ENCODE measurements at places on chromosomes 12 and 14. TPM values are rescaled to one million over a fixed set of nuclear protein-coding genes. Genes with fewer than 3 reads are reported as not detected.

GPR135 gene
- 5.0 TPM for total RNA-seq

DNA sequence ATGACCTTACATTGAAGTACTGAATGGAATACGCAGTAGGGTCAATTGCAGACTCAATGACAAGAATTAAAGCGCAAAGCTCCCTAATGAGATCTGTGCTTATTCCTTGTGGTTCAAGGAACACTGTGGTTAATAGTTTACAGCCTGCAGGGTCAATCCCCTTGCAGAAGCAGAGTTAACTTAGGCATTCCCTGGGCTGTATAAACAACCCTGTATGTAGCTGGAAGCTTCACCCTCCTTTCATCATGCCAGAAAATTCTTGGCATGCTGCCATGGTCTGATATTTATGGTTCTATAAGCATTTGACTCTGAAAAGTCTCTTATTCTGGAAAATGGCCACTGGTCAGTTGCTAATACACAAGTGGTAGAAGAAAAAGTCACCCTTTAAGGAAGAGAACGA is 227.7 kb downstream of the NOVA1 start:
- DNase-seq: no peak

DNA sequence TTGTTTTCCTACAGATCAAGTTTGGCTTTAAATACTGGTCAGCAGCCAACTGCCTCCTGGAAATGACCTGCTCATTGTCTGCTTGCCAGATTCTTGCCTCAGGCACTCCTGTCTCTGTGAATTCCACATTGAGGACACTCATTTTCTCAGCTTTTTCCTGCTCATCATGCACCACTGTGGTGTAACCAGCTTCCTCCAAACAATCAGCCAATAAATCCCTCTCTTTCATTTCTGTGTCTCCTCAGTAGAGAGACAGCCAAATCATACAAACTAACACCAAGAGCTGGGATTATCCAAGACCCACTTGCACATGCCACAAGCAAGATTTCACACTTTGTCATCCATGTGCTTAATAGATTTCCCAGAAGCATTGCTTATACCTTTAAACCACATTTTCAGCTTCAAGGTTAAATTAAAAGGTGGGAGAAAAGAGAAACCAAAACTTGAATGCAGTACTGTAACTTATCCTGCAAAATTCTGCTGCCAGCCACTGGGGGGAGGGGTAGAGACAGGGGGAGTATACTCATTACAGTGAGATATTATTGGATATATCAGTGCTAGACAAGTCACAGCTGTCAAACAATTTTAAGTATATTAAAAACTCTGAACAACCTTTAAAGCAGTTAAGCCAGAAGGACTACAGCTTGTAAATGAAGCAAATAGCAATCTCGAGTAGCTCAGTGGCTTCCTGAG is 105.0 kb downstream of the PPP2R5E start:
- peak; percentile 77 for DNase-seq

- no peak for DNase-seq
Observed at GRCh38 chr12:92503029-92503931, 199.5 kb upstream of the PLEKHG7 start.

DNA sequence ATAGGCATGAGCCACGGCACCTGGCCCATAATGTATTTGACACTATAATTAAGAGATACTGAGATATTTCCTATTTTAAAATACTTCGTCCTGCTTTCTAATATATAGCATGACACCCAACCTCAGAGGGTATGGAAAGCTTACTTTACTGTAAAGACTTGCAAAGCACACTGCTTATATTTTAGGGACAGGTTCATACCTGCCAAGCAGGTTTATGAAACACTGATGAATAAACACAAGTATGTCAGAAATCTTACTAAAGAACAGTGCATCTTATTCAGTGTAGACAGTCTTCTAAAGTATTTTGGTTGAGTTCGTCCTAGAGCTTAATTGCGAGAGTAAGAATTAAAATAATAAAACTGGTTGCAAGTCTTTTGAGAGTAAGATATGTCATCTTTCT is 65.4 kb downstream of the PPFIBP1 start:
- DNase-seq: no peak
